ENCODE measurements at places on chromosomes 7 and 10. TPM values are rescaled to one million over a fixed set of nuclear protein-coding genes. Genes with fewer than 3 reads are reported as not detected.

GRCh38 chr7:106979551-106980357 lies 64.8 kb upstream of the PRKAR2B start:
- no peak for DNase-seq

- DNase-seq, result no peak
These were observed 357.1 kb downstream of the MAGI2 start for GRCh38 chr7:79096361-79096805.

DNA sequence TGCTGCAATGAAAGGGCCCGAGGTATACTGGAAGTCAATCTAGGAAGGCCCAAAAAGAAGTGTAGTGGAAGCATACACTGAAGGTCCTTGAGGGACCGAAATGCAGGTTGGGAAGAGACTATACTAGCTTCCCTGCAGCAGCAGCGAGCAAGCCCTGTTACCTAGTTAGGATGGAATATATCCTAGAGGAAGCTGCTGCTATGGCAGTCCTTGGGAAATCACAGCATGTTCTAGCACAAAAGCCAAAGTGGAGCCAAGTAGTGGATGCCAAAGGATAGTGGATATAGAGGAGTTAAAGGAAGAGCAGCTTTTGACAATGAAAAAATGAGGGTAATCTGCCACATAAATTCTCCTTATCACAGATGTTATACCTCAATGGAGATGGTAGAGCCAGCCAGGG lies 123.8 kb upstream of the STARD3NL start:
- no peak for DNase-seq

- DNase-seq, result no peak
These were observed 38.0 kb upstream of the CACNA2D1 start for GRCh38 chr7:82481499-82482097.

GRCh38 chr10:65235846-65236245 lies 1690.0 kb upstream of the LRRTM3 start:
- DNase-seq, result no peak

DNA sequence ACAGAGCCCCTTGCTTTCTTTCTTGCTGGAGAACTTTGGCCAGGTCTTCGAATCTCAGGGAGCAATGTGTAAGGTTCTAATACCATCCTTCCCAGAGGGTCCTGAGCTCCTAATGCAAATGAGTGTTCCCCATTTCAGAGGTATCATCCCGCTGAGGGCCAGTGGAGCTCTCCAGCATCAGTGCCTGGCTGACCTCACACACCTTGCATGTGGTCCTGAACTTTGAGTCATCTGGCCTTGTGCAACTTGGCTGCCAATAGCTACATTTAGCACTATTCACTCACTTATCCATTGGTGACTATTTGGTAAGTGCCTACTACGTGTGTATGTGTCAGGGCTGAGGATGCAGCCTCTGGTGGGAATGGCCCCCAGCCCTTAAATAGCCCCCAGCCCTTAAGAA lies 48.4 kb upstream of the HABP2 start:
- no peak for DNase-seq

DNA sequence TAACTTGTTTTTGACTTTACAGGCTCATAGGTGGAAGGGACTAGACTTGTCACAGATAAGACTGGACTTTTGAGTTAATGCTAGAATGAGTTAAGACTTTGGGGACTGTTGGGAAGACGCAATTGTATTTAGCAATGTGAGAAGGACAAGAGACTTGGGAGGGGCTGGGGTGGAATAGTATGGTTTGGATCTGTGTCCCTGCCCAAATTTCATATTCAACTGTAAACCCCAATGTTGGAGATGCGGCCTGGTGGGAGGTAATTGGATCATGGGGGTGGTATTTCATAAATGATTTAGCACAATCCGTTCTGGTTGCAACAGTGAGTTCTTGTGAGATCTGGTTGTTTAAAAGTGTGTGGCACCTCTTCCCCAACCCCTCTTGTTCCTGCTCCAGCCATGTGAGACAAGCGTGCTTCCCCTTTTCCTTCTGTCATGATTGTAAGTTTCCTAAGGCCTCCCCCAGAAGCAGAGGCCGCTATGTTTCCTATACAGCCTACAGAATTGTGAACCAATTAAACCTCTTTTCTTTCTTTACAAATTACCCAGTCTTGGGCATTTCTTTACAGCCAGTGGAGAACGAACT lies 22.6 kb downstream of the RNF216 start:
- DNase-seq, result no peak

OR2A5 gene
- not detected for total RNA-seq

NKX1-2 gene
- 2.4 TPM for total RNA-seq

NEUROD6 gene
- total RNA-seq, result not detected

ANK3 gene
- total RNA-seq, result 81.2 TPM

Measured in lower leg skin (tissue), 4 donors.